ENCODE measurements at places on chromosomes 4 and X.

DNA sequence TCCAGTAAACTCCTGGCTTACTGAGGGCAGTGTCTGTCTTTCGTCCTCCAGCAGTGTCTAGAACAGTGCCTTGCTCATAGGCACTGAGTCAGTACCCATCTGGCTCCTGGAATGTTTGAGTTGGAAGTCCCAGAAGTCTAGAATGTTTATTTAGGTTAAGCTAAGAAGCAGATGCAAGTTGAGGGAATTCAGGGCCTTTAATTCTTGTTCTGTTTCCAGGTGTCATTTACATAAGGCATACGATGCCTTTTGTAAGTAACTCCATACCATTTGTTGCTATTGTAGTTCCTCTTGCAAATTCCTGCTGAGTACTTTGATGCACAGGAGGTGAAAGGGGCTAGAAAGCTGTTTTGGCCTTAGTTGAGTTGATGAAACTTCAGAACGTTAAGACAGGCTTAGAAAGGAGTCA is 22.2 kb downstream of the ARHGAP10 start:
- no peak for DNase-seq

GRCh38 chr4:181509073-181509472 is 734.1 kb upstream of the TENM3 start:
- DNase-seq = no peak

- DNase-seq = no peak
Measured at GRCh38 chr4:65386927-65387326, 283.4 kb downstream of the EPHA5 start.

DNA sequence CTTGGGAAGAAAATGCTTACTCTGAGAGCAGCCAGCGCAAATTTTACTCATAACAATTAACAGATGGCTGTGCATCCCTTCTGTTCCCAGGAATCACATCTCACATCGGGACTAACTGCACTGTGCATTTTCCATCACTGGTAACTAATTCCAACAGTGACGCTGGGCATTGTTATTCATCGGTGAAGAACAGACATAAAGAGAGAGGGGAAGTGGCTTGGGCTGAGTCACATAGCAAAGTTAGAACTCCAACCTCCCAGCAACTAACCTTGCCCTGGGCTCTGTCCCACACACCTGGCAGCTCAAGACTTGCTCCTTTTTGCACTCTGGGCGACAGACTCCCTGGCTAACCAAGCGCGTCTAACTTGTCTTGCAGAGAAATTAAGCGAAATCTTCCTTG is 6.4 kb upstream of the LONRF3 start:
- DNase-seq = no peak

DNA sequence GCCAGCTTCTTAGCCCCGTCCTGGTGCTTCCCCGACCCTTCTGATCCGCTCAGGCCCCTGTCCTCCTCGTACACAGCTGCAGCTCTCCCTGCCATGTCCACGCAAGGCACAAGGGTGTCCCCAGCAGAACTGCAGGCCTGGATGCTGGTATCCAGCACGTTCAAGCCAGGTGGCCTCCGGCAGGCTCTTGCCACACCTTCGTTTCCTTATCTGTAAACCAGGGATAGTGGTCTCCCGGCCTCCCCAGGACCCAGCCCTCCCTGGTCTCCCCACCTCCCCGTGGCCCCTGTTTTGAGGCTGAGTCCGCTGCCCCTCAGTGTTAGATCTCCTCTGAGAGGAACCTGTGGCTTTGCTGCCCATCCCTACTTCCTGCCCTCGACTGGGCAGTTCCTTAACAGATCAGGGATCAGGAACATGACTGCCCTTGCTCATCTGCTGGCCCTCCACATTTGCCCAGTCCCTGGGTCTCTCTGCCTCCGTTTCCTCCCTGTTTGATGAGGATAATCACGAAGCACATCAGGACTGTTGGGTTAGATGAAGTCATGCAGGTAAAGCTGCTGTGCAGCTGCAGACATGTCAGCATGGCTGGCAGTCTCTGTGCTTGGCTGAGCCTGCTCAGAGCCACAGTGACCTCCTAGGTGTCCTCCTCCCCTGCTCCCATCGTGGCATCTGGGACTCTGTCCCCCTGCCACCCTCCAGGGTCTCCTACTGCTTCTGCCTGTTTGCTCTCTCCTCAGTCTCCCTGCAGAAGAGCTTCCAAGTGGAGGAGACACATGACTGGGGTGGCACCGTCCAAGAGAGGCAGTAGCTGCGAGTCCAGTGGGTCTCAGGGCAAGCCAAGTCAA is 32.9 kb downstream of the PIGG start:
- no peak for DNase-seq

DNA sequence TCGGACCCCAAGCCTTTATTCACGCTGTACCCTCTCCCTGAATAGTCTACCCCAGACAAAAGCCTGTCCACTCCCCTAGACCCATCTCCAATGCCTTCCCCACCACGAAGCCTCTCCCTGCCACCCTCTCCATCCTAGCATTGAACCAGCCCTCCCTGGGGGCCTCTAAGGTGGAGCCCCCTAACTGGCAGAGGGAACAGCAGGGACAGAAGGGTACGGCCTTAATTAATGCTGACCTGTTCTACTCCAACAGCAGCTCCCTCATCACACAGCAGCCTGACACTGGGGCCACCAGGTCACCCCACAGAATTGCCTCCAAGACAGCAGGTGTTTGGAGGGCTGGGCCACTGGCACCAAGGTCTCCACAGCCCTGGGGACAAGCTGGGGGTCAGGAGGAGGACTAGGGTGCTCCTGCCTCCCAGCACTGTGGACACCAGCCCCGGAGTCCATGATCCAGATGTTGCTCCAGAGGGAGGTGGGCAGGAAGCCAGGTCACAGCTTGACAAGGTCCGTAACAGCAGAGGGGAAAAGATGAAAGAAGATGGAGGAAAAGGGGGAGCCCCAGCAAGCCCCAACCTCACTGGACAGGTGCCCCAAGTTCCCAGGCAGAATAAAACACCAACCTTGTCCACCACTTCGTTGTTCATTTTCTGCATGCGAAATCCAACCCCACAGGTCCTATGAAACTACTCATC is 3.7 kb downstream of the CRMP1 start:
- no peak for DNase-seq

- DNase-seq = no peak
Measured at GRCh38 chr4:2084316-2084715, 25.2 kb downstream of the NAT8L start.

DNA sequence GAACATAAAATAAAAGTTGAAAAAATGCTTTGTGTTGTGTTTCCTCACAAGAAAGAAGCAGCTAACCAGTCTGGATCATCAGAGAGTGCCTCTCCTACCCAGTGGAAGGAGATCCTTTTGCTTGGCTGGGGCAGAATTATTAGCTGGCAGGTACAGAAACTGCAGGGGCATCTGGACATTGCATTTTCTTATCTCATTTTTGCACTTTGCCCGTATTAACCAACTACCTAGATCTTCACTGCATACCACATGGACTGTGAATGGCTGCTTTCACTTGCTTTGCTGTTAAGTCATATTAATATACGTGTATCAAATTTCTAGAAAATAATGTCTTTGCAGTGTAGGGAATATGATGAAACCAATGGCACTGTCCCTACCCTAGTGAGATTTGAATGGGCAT is 52.9 kb upstream of the PDGFRA start:
- DNase-seq = no peak

- DNase-seq = no peak
Measured at GRCh38 chr4:55887594-55887993, 34.1 kb downstream of the EXOC1 start.

- peak; percentile 5 for DNase-seq
Measured at GRCh38 chr4:144754562-144755410, 108.8 kb downstream of the HHIP start.

DNA sequence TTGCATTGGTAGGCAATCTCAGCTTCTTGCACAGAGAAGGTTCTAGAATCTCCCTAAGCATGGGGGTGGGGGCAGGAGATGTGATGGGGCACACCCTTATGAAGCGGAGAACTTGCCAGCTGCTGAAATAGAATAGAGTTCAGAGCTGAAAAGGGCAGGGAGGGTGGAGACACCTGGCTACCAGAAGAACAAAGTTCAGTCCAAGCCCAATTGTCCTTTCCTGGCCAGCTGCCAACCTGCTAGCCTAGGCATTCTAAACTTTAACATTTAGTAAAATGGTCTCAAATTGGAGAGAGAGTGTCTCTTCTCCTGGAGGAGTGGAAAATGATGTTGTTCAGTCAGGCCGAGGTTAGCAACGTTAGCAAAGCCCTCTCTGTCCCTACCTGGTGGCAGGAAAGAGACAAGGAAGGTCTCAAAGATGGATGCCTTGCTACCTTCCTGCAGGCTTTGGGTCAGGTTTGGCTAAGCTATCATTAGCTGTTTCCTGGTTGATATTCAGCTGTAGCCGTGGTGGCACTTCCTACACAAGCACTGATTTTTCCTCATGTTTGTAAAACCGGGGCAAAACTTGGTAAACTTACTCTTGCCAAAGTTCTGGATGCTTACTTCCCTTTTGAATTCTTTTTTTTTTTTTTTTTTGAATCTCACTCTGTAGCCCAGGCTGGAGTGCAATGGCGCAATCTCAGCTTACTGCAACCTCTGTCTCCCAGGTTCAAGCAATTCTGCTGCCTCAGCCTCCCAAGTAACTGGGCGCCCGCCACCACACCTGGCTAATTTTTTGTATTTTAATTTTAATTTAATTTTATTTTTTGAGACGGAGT is 34.7 kb upstream of the NYX start:
- no peak for DNase-seq

- DNase-seq = no peak
Measured at GRCh38 chrX:50771382-50771781, 42.6 kb downstream of the SHROOM4 start.

DNA sequence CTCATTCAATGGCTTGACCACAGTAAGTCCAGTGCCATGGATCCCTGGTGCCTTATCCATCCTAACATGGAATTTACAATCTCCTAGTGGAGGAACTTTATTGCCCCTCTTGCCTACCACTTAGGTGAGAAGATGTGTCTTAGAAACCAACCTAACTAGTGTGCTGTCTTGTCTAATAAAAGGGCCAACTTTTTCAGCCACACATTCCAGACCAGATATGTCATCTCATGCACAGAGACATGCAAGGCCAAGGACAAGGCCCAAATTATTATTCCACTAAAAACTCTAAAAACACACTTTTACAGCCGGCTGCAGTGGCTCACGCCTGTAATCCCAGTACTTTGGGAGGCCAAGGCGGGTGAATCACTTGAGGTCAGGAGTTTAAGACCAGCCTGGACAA is 10.6 kb upstream of the PRDX4 start:
- DNase-seq = no peak

DNA sequence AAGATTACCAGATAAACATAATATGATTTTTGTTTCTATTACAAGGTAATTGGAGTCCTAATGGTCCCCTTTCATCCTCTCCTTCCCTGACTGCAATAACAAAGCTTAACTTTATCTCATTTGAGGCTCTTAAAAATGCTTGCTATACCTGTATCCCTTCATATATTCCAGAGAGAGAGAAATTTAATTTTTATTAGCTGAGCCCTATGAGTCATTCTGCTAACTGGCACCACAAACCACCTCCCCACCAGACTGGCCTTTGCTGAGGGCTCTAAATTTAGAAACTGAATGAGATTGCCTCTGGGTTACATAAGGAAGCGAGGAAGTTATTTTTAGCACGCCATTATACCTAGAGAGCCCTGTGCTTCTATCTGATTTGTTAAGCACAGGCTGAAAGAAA is 27.4 kb downstream of the CBLL2 start:
- DNase-seq = no peak

- DNase-seq = no peak
Measured at GRCh38 chr4:32752962-32753361, 2032.8 kb downstream of the PCDH7 start.

DNA sequence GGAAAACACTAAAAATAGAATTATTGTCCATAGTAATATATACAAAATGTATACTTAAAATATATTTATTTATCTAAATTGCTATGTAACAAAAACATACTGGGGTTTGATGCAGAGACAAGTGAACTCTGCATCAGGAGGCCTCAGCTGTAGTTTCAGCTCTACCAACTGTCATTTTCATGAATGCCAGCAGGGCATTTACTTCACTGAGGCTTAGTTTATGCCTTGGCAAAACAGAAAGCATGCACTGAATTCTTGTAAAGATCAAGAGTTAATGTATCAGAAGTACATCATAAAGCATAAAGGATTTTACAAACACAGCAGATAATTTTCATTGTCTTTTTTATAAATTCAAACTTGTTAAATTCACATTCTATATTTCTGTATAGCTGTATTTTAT is 577.0 kb downstream of the C4orf33 start:
- no peak for DNase-seq

- DNase-seq = no peak
Measured at GRCh38 chr4:61201961-61202637, 2.0 kb downstream of the ADGRL3 start.

GRCh38 chr4:2257361-2258081 is 4.4 kb downstream of the MXD4 start:
- DNase-seq = no peak

GRCh38 chr4:134906404-134907023 is 704.9 kb upstream of the PABPC4L start:
- no peak for DNase-seq

GRCh38 chr4:165630671-165631070 is 242.4 kb upstream of the TLL1 start:
- DNase-seq = no peak

- DNase-seq = no peak
Measured at GRCh38 chr4:70892086-70892769, 9.9 kb upstream of the MOB1B start.

DNA sequence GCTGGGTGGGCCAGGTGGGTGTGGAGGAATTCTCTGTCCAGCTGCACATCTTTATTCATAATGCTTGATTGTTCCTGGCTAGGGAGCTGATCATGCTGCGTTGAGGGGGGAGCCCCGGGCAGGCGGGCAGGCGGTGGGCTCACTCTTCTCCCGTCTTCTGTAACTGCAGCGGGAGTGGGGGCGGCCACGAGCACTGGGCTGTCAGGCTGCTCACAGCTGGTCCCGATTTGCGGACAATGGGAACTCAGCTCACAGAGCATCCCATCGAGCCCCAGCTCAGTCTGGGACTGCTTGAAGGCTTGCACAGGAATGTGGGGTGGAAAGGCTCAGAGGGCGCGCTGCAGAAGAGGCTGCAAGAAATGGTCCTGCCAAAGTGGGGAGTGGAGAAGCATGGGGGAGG is 63.8 kb downstream of the EFNB1 start:
- DNase-seq = no peak

DNA sequence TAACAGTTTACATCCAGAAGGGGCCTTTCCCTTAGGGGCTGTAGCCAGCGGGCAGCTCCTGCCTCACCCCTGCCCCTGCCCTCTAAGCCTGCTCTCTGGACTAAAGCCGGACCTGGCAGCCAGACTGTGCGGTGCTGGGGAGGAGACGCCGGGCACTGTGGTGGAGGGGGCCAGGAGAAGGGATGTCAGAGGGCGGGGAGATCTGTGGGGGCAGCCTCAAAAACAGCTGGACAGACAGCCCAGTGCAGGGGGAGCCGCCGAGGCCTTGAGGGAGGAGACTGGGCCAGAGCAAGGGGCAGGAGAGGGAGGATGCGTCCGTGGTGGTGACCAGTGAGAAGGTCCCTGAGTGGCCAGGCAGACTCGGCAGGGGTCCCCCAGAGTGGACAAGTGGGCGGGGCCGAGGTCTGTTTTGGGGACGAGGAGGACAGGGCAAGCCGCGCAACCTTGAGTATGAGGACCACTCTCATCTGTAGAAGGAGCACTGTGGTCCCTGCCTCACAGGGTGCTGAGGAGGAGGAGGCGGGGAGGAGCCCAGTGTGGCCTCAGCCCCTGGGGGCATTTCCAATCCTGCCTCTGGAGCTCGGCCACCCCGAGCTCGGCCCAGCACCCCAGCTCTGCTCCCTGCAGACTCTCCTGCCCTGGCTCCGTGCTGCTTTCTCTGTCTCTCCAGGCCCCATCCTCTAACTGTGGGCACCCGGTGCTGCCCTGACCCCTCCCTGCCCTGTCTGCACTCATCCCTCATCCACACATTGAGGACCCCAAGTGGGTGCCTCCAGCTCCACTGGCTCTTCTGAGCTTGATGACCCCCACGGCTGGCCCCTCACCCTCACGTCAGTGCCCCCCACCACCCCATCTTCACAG is 59.2 kb upstream of the NKX1-1 start:
- DNase-seq = no peak

All from pulmonary artery endothelial cell (primary cell).